ENCODE measurements at places on chromosomes 2 and 18. TPM values are rescaled to one million over a fixed set of nuclear protein-coding genes. Genes with fewer than 3 reads are reported as not detected.
A peak's percentile ranks its signal among the peaks of the same experiment; 100 is the strongest.

DNA sequence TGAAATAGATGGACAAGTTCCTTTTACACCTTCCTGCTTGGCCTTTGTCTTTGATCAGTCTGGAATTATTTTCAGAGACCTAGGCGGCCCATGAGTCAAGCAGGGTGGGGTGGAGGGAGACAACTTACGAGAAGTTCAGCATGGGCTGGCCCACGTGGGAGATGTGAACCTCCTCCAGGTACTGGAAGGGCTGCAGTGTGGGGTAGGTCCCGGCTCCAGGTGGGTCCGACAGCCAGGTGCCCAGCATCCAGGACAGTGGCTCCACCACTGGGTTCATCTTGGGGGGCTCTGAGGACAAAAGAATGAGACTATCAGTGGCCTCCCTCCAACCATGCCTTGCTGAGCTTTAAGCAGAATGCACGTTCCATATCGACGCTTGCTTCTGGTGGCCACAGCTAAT, 30.8 kb downstream of the THAP4 start:
- peaks cover 7% of the 10 kb centered on the region for H3K36me3 ChIP-seq
- peaks cover 5% of the 10 kb centered on the region for H3K4me1 ChIP-seq
- no peaks in the 10 kb centered on the region for H3K27me3 ChIP-seq
- no peak overlapping the region for H3K4me3 ChIP-seq

GRCh38 chr2:22279541-22279940, 1105.4 kb upstream of the KLHL29 start:
- DNase-seq, result no peak
- H3K27ac ChIP-seq, result no peak overlapping the region
- H3K4me1 ChIP-seq, result no peaks in the 10 kb centered on the region

DNA sequence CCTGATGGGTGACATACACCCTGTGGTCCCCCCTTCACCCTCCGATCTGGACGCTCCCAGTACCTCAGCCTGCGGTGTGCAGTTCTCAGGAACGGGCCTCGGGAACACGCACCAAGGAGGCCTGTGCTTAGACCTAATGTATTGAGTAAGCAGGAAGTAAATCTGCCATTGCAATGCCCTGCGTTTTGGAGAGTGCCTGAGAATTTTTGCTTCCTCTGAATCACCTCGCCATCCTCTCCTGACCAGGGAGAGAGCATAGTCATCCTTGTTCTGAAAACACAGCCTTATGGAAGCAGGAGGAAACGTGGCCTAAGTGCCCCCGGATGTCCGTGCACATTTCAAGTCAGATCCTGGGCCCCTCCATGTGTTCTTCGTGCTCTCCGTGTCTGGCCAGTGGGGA, 272.2 kb downstream of the NDUFA10 start:
- no peak overlapping the region for H3K27ac ChIP-seq
- no peak for DNase-seq
- no peak overlapping the region for H3K4me3 ChIP-seq
- no peaks in the 10 kb centered on the region for H3K36me3 ChIP-seq

- no peaks in the 10 kb centered on the region for H3K27me3 ChIP-seq
- H3K4me1 ChIP-seq, result 0 out of 2 replicates have a peak, but pooled peaks cover 3% of the 10 kb centered on the region
- no peak overlapping the region for H3K4me3 ChIP-seq
- no peak for DNase-seq
- 0 out of 2 replicates have a peak overlapping the region, but pooled peaks have one; percentile 2 for H3K27ac ChIP-seq
- H3K36me3 ChIP-seq, result no peaks in the 10 kb centered on the region
Observed at GRCh38 chr18:57845605-57846074, 42.5 kb upstream of the ATP8B1 start.

- no peaks in the 10 kb centered on the region for H3K27me3 ChIP-seq
- DNase-seq, result no peak
- H3K27ac ChIP-seq, result no peak overlapping the region
- H3K4me1 ChIP-seq, result no peaks in the 10 kb centered on the region
- no peaks in the 10 kb centered on the region for H3K36me3 ChIP-seq
Observed at GRCh38 chr2:109663721-109664120, 49.6 kb downstream of the SOWAHC start.

GRCh38 chr18:46460754-46461153, 196.3 kb downstream of the LOXHD1 start:
- H3K4me1 ChIP-seq, result no peaks in the 10 kb centered on the region
- no peaks in the 10 kb centered on the region for H3K36me3 ChIP-seq
- no peaks in the 10 kb centered on the region for H3K27me3 ChIP-seq
- DNase-seq, result no peak

GRCh38 chr2:39604866-39605265, 60.9 kb upstream of the TMEM178A start:
- no peaks in the 10 kb centered on the region for H3K36me3 ChIP-seq
- peaks cover 5% of the 10 kb centered on the region for H3K27me3 ChIP-seq
- H3K4me3 ChIP-seq, result no peak overlapping the region
- no peak overlapping the region for H3K27ac ChIP-seq
- no peak for DNase-seq

DNA sequence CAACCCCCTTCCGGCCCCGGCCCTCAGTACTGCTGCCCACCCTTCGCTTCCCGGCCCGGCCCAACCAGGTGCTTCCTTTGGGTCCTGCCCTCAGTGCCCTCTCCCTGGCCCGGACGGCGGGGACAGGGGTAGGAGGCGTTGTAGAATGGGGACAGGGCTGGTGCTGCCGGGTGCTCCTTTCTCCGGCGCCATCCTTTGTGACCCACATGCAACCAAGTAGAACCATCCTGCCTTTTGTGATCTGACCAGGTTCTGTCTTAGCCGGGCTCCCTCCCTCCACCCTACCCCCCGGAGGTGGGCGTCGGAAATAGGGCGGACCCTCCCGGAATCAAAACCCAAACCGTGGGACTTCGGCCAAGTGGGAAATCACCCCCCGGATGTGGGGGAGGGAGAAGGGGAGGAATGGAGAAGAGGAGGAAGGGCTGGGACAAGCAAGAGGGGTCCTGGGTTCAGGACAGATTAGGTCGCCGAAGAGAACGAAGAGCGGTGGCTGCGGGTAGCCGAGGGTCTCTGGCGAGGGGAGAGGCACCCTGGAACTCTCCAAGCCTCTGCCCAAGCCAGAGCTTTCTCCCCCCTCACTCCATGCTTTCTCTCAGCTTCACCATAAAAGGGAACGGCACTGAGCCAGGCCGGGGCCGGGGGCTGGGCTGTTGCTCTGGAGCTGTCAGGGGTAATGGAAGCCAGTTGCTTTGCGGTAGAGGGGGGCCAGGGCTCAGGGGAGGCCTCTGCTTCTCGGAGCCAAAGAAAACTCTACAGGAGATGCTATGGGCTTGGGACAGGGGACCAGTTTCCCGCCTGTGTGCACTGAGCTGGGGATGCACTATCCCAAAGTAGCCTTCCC, 756 bp upstream of the OST4 start:
- H3K27ac ChIP-seq, result peak overlapping the region; percentile 70
- H3K27me3 ChIP-seq, result no peaks in the 10 kb centered on the region
- peak overlapping the region; percentile 82 for H3K4me3 ChIP-seq

DNA sequence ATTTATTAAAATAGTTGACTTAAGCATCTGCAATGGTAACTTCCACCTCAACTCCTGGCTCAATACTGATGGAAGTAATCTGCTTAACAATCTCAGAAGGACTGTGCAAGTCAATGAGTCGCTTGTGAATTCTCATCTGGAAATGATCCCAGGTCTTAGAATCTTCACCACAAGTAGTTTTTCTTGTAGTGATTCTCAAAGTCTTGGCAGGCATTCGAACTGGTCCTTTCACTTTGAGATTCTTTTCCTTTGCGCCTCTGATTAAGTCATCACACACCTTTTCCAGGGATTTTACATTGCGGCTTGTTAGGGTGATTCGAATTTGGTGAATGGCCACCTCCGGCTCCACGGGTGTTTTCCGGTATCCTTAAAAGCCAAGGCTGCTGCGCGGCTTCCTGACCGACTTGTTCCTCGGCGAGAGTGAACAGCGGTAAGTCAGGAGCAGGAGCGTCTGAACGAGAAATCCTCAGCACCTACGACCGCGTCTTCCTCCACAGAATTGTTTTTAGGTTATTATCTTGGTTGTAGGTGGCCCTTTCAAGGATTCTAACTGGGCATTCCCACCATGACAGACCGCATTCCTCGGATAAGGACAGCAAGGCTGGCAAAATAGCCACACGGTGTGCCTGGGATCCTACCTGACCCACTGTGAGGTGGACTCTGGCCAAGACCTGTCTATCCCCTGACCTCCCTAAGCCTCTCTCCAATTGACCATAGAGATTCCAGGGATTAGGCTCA, 23.8 kb upstream of the SLC20A1 start:
- no peaks in the 10 kb centered on the region for H3K36me3 ChIP-seq
- no peak overlapping the region for H3K4me3 ChIP-seq
- H3K4me1 ChIP-seq, result peaks cover 8% of the 10 kb centered on the region
- DNase-seq, result no peak

DNA sequence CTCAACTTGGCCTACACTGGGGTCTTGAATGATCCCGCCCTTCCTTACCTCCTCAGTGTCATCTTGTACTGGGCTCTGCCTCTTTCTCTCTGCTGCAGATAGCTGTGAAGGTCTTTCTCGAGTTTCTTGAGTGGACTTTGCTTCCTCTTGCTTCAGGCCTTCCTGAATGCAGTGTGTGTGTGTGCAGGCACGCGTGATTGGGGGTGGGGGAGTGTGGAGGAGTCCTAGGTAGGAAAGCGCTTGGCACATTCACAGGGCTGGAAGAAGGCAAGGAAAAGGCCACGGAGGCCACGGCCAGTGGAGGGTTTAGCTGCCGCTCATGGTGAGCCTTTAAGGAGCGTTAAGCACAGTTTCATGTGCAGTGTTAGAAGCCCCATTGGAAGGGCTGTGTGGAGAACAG, 5.5 kb downstream of the RALB start:
- no peak overlapping the region for H3K27ac ChIP-seq
- no peaks in the 10 kb centered on the region for H3K36me3 ChIP-seq
- H3K27me3 ChIP-seq, result no peaks in the 10 kb centered on the region
- H3K4me3 ChIP-seq, result no peak overlapping the region
- no peak for DNase-seq
- peaks cover 8% of the 10 kb centered on the region for H3K4me1 ChIP-seq

- no peaks in the 10 kb centered on the region for H3K36me3 ChIP-seq
- DNase-seq, result no peak
- H3K4me3 ChIP-seq, result no peak overlapping the region
- no peak overlapping the region for H3K27ac ChIP-seq
Observed at GRCh38 chr2:167939514-167940345, 307.7 kb downstream of the STK39 start.

- no peaks in the 10 kb centered on the region for H3K4me1 ChIP-seq
- no peak overlapping the region for H3K4me3 ChIP-seq
- no peak for DNase-seq
Observed at GRCh38 chr2:118709786-118710185, 137.7 kb downstream of the EN1 start.

DNA sequence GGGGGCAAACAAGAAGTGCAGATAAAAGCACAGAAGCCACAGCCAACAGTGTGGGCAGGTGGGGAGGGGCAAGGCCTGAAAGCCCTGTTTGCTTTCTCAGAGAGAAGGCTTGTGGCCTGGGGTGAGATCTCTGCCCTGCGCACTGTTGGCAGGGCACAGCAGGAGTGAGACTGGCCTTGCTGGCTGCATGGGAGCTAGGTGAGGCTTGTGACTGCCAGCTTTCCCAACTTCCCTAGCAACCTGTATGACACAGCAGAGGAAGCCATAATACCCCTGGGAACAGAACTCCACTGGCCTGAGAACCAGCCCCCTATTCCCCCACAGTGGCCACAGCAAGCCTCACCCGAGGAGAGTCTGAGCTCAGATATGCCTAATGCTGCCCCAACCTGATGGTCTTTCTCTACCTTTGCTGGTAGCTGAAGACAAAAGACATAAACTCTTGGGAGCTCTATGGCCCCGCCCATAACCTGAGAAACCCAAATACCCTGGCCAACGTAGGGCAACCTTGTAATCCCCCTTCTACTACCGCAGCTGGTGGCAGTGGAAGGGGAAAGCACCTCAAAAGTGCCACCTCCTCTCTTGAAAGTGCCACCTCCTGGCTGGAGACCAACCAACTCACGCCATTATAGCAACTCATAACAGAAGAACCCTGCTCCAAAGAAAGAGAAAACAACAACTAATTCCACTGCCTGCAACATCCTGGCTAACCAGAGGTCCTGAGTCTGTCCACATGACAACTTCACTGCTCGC, 44.4 kb downstream of the LCT start:
- H3K27me3 ChIP-seq, result no peaks in the 10 kb centered on the region
- no peaks in the 10 kb centered on the region for H3K36me3 ChIP-seq
- no peak overlapping the region for H3K4me3 ChIP-seq
- H3K4me1 ChIP-seq, result no peaks in the 10 kb centered on the region
- H3K27ac ChIP-seq, result no peak overlapping the region

DNA sequence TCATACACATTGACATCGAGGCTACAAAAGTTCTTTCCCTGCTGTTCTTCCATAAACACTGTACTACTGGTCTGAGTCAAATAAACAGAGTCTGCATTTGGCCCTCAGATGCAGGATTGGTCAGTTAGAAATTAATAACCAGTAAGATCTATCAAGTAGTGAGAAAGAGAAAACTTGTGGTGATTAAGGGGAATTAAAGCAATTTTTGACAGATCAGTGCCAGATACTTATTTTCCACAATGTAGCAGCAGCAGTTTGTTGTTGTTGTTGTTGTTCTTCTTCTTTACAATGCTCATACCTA, 85.0 kb downstream of the IKZF2 start:
- no peaks in the 10 kb centered on the region for H3K4me1 ChIP-seq
- no peak for DNase-seq
- H3K27ac ChIP-seq, result no peak overlapping the region
- H3K4me3 ChIP-seq, result no peak overlapping the region

DNA sequence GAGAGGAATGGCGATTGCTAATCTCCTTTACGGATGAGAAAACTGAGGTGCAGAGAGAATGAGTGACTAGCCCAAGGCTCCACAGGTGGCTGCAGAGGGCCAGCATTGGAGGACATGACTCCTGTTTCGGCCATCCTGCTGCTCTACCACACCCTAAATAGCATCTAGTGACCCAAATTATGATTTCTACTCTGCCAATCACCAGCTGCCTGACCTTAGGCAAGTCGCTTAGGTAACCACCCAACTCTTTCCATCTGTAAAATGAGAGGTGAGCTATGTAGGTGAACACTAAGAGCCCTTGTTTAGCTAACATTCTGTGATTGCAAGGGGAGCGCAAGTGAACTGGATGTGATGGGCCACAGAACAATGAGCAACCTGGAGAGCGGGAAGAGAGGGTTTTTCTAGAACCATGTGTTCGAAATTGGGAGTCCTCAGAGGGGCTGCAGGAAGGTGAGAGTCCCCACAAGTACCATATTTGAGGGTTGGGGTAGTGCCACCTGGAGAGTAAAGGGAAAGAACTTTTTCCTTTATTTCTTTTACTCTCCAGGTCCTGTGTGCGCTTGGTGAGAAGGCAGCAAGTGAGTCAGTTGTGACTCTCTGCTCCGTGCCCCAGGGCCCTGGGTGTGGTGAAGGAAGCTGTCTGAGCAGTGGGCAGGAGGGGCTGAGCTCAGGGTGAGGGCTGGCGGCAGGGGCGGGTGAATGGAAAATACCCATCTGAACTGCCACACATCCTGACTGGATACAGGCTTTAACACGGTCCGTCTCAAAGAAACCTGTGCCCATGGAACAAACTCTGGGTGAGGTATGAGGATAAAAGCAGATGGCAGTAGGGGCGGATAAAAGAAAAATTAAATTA, 2.4 kb downstream of the CYP27C1 start:
- H3K27me3 ChIP-seq, result no peaks in the 10 kb centered on the region
- peak; percentile 72 for DNase-seq
- peak overlapping the region; percentile 90 for H3K27ac ChIP-seq
- peaks cover 13% of the 10 kb centered on the region for H3K4me1 ChIP-seq
- H3K36me3 ChIP-seq, result no peaks in the 10 kb centered on the region
- H3K4me3 ChIP-seq, result peak overlapping the region; percentile 74

The G6PC2 gene
- not detected for total RNA-seq

The ADAM23 gene
- 0.18 TPM for total RNA-seq

The EVX2 gene
- not detected for total RNA-seq

The ZEB2 gene
- 1.1 TPM for total RNA-seq

The TEX44 gene
- total RNA-seq, result not detected

The FOXD4L1 gene
- not detected for total RNA-seq

The BMPR2 gene
- 65.2 TPM for total RNA-seq

The GALNT1 gene
- total RNA-seq, result 147 TPM

The ATP8B1 gene
- 12.5 TPM for total RNA-seq

The UGT1A8 gene
- 0.15 TPM for total RNA-seq
